HFF-Myc (cell line): ENCODE measurements at places on chromosomes 7 and 10.

DNA sequence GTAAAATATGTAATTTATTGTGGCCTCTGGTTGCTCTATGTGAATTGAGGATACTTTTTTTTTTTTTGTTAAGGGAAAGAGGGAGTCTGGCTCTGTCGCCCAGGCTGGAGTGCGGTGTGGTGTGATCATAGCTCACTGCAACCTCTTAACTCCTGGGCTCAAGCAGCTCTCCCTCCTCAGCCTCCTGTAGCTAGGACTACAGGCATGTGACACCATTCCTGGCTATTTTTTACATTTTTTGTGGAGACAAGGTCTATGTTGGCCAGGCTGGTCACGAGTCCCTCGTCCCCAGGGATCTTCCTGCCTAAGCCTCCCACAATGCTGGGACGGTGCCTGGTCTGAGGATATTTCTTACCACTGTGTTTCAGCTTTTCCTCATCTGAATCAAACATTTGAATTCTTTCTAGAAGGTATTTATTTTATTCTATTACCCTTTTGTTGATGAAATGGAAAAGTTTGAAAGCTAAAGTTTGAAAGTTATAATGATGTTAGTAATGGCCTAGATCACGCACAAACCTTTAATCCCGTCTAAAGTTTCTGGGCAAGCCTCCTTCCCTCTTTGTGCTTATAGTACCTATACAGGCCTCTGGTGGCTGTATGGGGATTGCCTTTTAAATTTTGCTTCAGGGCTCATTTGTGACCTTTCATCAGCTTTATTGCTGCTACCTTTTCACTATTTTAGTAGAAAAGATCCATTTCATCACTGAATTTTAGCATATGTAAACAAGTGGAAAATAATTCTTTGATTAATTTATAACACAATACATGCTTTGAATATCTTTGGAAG is 2.0 kb downstream of the IFRD1 start:
- no peak for DNase-seq

DNA sequence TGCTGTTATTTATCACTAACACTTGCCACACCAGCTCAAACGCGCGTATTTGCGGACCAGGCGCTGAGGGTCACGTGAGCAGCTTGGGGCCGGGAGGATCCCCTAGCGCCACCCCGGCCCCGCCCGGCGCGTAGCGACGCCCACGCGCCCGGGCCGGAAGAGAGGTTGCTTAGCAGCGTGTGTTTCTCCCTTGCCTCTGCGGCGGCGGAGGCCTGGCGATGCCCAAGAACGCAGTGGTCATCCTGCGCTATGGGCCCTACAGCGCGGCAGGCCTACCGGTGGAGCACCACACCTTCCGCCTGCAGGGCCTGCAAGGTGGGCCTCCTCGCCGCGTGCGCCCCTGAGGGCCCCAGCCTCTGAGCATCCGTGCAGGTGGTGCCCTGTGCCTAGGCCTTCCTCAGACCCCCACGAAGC is at the start of gene C10orf53:
Gene C10orf53 (plus strand): TSS at position 172 of the 414 bp plus-strand sequence. CDS start 47 bp downstream, at position 219.
- peak; percentile 14 for DNase-seq

- DNase-seq: no peak
Observed at GRCh38 chr10:35223016-35223415, 96.4 kb downstream of the CREM start.

DNA sequence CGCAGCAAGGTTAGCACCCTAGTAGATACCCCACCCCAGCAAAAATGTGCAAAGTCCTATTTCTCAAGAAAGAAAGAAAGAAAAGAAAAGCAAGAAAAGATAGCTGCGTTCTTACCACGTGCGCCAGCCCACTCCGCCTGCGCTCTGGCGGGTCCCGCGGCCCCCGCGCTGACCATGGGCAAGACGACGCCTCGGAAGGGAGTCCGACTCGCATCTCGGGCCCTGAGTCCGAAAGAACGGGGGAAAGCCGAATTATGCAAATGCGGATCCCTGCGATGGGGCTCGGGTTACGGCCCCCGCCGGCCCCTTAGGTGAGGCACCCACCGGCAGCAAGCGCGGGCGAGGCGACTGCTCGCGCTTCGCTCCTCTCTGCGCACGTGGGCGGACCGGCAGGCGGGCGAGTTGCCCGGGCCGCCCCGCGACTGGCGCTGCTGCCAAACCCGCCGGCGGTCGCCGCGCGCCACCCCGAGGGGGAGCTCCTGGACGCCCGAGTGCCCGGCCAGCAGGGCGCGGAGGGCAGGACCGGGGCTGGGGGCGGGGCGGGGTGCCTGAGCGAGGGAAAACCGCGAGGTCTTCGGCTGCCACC is 2.4 kb upstream of the EGR2 start:
- DNase-seq: no peak

DNA sequence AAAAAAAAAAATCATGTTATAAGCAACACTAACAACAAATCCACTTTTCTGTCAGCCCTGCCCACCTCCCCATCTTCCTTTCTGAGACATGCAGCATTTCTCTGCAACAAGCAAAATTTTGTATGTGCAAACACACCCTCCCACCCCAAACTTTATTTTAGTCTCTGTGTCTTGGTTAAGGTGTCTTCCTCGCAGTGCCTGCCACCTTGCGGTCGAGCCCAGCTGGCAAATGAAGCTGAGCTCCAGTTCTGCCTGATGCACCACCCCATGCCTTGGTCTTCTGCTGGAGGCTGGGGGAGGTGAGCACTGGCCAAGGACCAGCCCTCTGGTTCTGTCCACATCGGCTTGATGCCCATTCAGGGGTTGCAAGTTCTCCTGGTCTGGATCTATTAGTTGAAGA is 206.3 kb downstream of the MGMT start:
- no peak for DNase-seq

- no peak for DNase-seq
Observed at GRCh38 chr7:32501522-32501921, 6.2 kb downstream of the AVL9 start.
